ENCODE measurements at places on chromosomes 4 and X.

DNA sequence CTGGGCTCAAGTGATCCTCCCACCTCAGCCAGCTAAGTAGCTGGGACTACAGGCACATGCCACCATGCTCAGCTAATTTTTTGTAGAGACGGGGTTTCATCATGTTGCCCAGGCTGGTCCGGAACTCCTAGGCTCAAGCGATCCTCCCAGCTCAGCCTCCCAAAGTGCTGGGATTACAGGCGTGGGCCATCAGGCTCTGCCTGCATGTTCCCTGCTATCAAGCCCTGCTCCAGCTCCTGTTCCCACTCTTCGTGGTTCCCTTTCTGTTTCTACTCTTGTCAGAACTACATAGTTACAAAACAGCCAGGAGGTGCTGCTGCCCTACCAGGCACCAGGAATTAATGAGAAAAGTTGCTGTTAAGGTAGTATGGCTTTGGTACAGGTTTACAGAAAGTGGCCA lies 8.7 kb downstream of the TIMP1 start:
- DNase-seq, result no peak

- DNase-seq, result no peak
Observed at GRCh38 chr4:48546336-48546735, 56.3 kb downstream of the ZAR1 start.

GRCh38 chr4:38193236-38193863 lies 233.2 kb downstream of the PTTG2 start:
- DNase-seq, result no peak

DNA sequence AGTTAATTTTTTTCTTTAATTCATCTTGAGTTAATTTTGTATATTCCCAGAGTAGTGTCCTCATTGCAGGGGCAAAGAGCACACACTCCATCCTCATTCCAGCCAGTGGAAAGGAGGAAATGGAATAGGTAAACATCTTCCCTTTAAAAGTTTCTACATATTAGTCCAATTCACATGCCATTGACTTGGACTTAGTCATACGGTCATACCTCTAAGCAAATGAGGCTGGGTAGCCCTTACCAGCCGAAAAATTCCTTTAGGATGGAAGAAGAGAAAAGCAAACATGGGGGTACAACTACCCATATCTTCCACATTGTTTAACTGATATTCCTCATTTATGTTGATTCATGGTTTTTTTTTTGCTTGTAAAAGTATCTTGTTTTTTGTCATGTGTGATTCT lies 37.4 kb upstream of the NDP start:
- DNase-seq, result no peak

- no peak for DNase-seq
Observed at GRCh38 chr4:15344041-15344440, 83.8 kb upstream of the C1QTNF7 start.

GRCh38 chr4:161828061-161828460 lies 335.7 kb downstream of the FSTL5 start:
- DNase-seq, result no peak

DNA sequence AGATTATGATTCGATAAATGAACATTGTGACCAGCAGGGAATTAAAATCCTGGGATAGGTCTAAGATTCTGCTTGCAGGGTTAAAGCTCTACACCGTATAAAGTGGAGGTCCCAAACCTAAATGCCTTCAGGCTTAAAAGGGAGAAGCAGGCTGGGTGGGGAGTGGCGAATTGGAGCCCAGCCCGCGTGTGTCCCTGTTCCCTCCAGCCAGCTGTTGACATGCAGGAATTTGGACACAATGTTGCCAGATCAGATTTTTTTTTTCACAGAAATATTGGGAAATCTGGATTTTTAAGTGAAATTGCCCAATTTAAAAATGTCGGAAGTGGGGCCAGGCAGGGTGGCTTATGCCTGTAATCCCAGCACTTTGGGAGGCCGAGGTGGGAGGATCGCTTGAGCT lies 60.5 kb downstream of the ELF4 start:
- DNase-seq, result no peak
